IPS DF 19.7 (cell line): ENCODE measurements at places on chromosomes 4 and X.
A peak's percentile ranks its signal among the peaks of the same experiment; 100 is the strongest.

- no peak for DNase-seq
Measured at GRCh38 chrX:6456196-6456595, 78.7 kb downstream of the VCX3A start.

GRCh38 chr4:80097400-80098177, 24.6 kb upstream of the ANTXR2 start:
- no peak for DNase-seq

DNA sequence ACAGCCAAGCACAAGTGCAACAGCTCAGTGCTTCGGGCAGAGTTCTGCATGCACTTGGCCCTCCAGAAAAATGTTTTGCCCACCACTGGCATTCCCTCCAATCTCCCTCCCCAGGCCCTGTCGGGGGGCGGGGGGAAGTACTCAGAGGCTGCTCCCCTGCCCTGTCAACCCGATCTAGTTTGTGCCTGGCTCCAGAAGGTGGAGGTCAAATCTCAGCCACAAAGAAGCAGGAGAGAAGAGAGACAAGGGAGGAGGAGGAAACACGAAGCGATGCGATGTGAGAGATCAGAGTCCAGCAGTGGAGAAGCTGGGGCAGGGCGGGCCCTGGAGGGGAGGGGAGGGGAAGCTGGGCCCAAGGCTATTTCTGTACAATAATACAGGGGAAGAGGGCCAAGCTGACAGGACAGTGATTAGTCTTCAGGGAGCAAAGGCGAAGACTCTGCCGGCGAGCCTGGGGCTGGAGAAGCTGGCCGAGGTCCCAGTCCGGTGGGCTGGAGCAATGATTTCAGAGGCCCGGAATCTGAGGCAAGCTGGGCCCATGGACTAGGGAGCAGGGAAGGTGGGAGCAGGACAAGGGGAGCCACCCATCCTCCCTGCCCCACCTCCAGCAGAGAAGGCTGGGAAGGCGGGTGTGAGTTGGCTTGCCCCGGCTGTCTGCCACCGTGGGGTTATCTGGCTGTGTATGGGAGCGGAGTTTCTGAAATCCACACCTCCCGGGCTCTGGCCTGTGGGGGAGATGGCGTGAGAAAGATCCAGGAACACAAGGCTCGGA, 167.1 kb downstream of the EFNB1 start:
- DNase-seq, result no peak

DNA sequence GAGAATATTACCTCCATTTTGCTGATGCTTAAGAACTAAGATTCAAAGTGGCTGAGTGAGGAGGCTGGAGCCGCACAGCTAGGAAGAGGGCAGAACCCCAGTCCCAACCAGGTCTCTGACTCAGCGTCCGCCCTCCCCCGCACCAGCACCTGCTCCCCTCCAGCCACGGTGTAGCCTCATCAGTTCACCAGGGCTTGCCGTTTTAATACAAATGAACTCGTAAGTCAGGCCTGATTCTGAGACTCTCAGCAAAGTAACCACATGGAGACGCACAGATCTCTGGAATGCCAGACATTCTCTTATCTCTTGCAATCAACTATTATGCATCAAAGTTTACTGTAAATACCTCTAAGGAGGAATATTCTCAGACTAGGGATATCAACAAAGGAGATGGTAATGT, 52.4 kb downstream of the ENPP6 start:
- DNase-seq, result no peak

DNA sequence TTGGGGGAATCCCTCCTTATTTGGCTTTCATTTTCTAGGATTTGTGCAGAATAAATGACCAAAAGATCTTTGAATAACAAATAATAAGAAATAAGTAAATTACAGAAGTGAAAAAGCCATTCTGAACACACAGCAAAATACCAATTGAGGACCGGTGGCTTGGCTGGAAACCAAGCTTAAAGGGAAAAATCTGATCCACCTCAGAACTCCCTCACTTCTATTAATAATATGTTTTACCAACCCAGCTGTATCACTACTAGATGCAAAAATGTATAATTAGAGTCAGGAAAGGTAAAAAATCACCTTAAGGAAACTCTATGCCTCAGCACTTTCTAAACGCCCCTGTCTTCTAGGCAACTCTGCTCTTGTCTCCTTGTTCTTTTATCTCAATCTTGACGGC, 77.3 kb downstream of the TSPAN5 start:
- no peak for DNase-seq

GRCh38 chrX:54430519-54430918, 9.7 kb upstream of the TSR2 start:
- DNase-seq, result no peak

DNA sequence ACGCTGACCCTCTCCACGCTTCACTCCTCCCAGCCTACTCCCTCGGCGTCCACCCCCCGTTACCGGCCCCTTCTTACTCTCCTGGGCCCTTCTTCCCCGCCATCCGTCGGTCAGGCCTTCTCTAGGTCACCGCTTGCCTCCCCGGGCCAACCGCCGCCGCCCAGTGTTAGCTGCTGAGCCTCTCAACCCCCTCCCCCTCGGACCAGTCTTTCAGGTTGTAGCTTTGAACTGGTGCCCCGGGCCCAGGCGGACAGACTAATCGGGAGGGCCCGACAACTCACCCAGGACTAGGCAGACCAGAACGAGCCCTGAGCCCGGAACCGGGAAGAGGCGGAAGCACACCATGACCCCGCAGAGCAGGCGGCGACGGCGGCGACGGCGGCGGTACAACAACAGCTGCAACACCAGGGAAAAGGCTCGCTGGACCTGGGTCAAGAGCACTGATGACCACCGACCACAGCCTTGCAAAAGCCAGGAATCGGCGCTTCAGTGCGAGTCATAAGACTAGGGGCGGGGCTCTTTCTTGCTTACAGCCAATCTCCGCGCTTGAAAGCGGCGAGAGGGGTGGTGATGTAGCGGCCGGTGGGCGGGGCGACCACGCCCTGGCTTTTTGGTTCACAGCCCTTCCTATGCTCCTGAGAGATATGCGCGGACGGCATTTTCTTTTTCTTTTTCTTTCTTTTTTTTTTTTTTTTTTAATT, at the start of gene LAMP2:
Gene LAMP2, minus strand, starts transcription at position 472 of the 701 bp plus-strand sequence. Its CDS starts 127 bp downstream, at position 345.
- peak; percentile 45 for DNase-seq

GRCh38 chr4:185282968-185283367, 73.6 kb downstream of the SNX25 start:
- DNase-seq, result no peak

DNA sequence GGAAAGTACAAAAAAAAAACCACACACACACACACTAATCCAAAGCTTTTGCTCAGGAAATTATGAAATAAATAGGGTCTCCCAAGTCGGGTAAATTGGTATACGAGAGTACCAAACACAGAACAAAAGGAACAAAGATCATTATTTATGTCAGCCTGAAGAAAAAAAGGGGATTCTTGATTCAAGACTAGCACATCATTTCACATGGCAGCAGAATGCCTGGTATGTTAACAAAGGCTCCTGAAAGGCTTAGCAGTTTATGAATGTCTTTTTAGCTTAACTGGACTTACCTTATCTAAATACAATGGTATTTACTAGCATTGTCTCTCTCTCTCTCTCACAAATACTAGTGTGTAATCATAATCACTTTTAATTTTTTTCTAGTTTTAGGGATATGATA, 11.3 kb downstream of the RAP2C start:
- no peak for DNase-seq

- no peak for DNase-seq
Measured at GRCh38 chr4:139786494-139787354, 121.1 kb downstream of the MGST2 start.

DNA sequence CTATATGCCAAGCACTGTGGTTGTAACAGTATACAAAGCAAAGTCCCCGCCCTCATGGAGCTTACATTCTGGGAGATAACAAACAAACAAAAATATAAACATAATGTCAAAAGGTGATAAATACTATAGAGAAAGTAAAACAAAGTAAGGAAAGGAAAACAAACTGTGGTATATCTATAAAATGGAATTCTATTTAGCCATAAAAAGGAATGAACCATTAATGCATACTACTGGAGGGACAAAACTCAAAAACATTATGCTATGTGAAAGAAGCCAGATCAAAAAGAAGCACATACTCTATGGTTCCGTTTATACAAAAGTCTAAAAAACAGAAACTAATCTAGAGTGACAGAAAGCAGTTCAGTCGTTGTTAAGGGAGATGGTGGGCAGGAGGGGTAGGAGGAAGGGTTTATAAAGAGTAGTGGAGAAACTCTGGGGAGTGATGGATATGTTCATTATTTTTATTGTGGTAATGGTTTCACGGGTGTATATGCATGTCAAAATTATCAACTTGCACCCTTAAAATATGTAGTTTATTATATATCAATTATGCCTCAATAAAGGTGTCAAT, 31.5 kb downstream of the GPC3 start:
- DNase-seq, result no peak

GRCh38 chr4:174663216-174663615, 140.9 kb upstream of the HPGD start:
- DNase-seq, result no peak

DNA sequence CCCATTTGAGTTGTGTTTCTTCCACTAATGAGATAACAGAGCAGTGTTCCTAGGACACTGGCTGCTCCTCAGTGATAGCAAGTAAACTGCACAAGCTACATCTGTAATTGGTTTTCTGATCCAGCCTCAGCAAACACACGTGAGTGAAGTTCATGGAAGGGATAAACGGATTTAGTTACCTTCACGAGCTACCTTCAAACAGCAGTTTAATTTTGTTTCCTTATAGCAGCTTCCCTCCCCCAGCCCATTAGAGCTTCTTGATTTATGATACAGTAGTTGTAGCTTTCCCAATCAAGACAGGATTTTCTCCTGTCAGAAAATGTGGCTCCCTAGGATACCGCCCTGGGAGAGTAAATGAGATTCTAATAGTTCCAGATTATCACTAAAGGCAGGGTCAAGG, 634.2 kb upstream of the FAT1 start:
- DNase-seq, result no peak

- no peak for DNase-seq
Measured at GRCh38 chr4:16271411-16271810, 45.1 kb upstream of the TAPT1 start.

GRCh38 chr4:5913454-5913853, 20.6 kb upstream of the CRMP1 start:
- DNase-seq, result no peak

DNA sequence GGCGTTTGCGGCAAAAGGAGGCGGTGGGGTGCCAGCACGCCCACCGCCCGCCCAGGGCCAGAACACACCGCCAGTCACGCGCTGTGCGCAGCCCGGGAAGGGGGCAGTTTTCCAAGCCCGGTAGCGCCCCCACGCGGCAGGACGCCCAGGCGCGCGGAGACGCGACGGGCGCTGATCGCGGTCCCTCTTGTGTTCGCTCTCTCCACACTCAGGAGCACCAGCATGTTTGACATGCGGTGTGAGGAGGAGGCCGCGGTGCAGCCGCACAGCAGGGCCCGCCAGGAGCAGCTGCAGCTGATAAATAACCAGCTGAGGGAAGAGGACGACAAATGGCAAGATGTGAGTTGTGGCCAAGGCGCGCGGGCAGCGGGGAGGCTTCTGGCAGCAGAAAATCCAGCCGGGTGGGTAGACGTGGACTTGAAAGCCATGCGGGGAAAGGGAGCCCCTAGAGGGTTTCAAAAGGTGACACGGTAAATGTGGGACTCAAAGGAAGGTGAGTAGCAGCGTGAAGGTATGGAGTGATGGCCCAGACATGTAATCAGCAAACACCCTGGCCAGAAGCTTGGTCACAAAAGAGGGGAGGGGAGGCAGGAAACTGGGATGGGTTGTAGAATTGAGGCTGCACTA, 104.1 kb downstream of the PHOX2B start:
- DNase-seq, result peak; percentile 65

GRCh38 chrX:11193035-11193469, 81.9 kb downstream of the HCCS start:
- DNase-seq, result no peak

GRCh38 chr4:112532267-112532666, 16.3 kb upstream of the NEUROG2 start:
- no peak for DNase-seq

DNA sequence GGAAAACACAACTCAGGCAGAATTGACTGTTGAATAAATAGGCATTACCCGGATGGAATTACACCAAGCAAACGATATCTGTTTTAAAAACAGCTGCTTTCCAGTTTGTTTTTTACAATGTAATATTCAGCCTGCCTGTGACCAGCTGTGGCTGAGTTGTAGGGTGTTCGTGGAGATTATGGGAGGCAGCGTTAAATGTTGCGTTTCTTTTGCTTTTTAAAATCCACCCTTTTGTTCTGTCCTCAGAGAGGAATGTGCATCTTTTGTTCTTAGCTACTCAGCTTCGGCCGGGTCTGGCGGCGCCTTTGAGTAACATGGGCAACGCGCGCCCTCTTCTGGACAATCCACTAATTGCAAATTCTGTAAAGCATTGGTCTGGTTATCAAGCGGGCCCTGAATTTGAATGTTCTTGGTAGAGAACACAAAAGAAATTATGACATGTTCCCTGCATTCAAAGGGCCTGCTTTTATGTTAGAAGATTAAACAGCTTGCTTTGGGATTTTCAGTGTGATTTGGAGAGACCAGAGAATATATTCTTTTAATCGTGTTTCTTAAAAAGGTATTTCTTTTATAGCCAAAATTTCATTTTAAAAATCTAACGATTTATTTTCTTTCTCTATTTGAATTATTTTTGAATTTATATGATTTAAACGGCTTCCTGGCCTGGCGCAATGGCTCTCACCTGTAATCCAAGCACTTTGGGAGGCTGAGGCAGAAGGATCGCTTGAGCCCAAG, 76.3 kb upstream of the TRIM2 start:
- peak; percentile 57 for DNase-seq
